Mesothelial cell of epicardium (in vitro differentiated cells): ENCODE measurements at places on chromosomes 3 and 15.

DNA sequence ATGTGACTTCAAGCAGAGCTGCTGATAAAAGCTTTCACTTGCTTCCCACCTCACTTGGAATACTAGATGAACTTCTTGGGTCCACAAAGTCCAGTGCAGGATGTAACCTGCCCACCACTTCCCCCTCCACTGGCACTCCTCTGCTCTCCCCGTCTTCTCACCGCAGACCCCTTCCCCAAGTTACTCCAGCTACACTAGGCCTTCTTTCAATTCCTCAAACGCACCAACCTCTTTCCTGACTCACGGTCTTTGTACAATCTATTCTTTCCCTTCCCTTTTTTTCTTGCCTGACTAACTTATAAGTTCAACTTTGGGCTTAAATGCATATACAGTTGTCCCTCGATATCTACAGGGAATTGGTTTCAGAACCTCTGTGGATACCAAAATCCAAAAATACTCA is 5.2 kb upstream of the ATP13A3 start:
- no peak overlapping the region for H3K27ac ChIP-seq
- no peaks in the 10 kb centered on the region for H3K36me3 ChIP-seq
- no peak for DNase-seq
- H3K27me3 ChIP-seq: no peaks in the 10 kb centered on the region
- H3K4me1 ChIP-seq: peaks cover 7% of the 10 kb centered on the region

- H3K36me3 ChIP-seq: peaks cover 52% of the 10 kb centered on the region
- peaks cover 3% of the 10 kb centered on the region for H3K4me1 ChIP-seq
- H3K4me3 ChIP-seq: no peak overlapping the region
- no peak overlapping the region for H3K27ac ChIP-seq
- DNase-seq: no peak
- no peaks in the 10 kb centered on the region for H3K27me3 ChIP-seq
Measured at GRCh38 chr15:56174649-56175048, 69.0 kb downstream of the RFX7 start.

DNA sequence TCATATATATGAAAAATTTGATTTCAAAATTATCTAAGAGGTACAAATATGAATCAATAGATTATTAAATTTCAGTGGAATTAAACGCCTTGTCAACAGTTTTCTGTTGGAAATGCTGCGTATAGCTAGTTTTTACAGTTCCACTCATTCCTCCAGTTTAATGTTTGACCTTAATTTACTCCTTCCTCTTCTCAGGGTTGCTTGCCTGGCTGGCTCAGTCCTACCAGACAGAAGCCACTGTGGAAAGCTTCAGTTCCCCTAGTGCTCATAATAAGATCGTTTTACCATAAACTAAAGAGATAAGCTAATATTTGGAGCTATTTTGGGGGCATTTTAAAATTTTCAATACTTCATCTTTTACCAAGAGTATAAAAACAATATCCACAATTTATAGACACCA is 22.8 kb downstream of the EMC7 start:
- peaks cover 2% of the 10 kb centered on the region for H3K27me3 ChIP-seq
- DNase-seq: no peak
- H3K4me3 ChIP-seq: no peak overlapping the region
- peaks cover 6% of the 10 kb centered on the region for H3K36me3 ChIP-seq
- H3K4me1 ChIP-seq: no peaks in the 10 kb centered on the region
- no peak overlapping the region for H3K27ac ChIP-seq

GRCh38 chr3:170352936-170353335 is 4.6 kb upstream of the SKIL start:
- no peak overlapping the region for H3K4me3 ChIP-seq
- H3K27me3 ChIP-seq: no peaks in the 10 kb centered on the region
- no peak overlapping the region for H3K27ac ChIP-seq
- peaks cover 41% of the 10 kb centered on the region for H3K4me1 ChIP-seq

- peaks cover 10% of the 10 kb centered on the region for H3K27me3 ChIP-seq
- no peaks in the 10 kb centered on the region for H3K36me3 ChIP-seq
- H3K27ac ChIP-seq: no peak overlapping the region
- H3K4me1 ChIP-seq: peaks cover 2% of the 10 kb centered on the region
Measured at GRCh38 chr15:94033014-94033682, 198.2 kb upstream of the MCTP2 start.

DNA sequence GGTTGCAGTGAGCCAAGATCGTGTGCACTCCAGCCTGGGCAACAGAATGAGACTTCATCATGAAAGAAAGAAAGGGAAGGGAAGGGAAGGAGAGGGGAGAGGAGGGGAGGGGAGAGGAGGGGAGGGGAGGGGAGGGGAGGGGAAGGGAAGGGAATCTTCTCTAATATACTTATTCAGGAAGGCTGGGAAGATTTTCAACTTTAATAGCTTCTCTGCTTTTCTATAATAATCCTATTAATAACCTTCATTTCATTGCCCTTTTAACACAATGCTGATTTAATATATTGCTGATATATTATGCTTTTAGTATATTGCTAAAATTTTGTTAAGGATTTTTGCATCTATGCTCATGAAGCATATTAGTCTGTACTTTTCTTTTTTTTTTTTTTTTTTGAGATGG is 23.4 kb upstream of the RNF7 start:
- H3K4me1 ChIP-seq: peaks cover 16% of the 10 kb centered on the region
- H3K4me3 ChIP-seq: no peak overlapping the region
- no peak for DNase-seq
- no peaks in the 10 kb centered on the region for H3K27me3 ChIP-seq

DNA sequence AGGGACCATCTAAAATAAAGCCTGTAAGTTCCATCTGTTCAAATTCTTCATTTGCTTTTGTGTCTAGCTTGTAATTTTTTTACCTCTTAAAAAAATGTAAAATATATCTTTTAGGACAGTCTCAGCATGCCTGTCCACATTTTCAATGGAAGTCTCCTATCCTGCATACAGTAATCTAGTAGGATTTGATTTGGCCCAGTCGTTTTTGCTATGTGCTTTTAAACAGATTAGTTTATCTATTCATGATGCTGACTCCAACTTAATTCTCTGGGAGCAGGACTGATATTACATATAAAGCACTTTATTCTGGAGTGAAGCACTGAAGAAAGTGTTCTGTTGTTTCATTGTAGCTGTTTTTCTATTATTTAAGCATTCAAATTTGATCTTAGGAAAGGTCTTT is 38.9 kb upstream of the CFAP20DC start:
- H3K27ac ChIP-seq: no peak overlapping the region
- H3K4me1 ChIP-seq: peaks cover 10% of the 10 kb centered on the region
- no peak for DNase-seq
- no peaks in the 10 kb centered on the region for H3K27me3 ChIP-seq
- H3K4me3 ChIP-seq: no peak overlapping the region

DNA sequence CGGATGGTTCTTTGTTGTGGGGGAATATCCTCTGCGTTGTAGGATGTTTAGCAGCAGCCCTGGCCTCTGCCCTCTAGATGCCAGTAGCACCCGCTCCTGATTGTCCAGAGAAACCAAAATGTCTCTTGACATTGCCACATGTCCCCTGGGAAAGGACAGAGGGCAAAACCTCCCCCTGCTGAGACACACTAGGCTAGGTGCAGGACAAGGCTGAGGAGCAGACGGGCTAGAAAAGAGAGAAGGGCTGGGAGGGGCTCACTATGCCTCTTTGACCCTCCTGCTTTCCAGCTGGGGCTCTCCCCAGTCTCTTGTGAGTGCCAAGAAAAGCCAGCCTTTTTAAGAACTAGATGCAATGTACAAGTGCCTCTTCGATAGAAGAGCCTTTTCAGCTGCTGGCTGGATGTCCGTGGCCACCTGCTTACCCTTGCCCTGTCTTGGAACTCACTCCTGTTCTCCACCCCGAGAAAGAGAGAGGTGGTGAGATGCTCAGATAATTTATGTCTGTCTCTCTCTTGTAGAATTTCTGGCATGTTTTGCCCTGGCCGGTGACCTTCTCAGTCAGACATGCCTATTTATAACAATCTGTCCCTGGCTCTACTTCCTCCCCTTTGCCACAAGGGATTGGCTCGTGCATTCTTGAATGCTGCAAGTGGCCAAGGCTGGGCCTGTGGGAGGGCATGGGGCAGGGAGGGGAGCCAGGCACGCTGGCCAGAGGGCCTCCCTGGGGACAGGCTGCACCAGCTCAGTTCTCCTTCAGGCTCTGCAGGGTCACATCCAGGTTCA is 142.6 kb downstream of the RPLP1 start:
- peaks cover 27% of the 10 kb centered on the region for H3K4me1 ChIP-seq
- H3K36me3 ChIP-seq: no peaks in the 10 kb centered on the region
- no peak overlapping the region for H3K4me3 ChIP-seq
- DNase-seq: no peak
- peaks cover 24% of the 10 kb centered on the region for H3K27me3 ChIP-seq

- no peak overlapping the region for H3K27ac ChIP-seq
- peaks cover 26% of the 10 kb centered on the region for H3K4me1 ChIP-seq
- no peaks in the 10 kb centered on the region for H3K36me3 ChIP-seq
- no peak overlapping the region for H3K4me3 ChIP-seq
- DNase-seq: no peak
Measured at GRCh38 chr15:77544162-77544561, 88.5 kb downstream of the LINGO1 start.

DNA sequence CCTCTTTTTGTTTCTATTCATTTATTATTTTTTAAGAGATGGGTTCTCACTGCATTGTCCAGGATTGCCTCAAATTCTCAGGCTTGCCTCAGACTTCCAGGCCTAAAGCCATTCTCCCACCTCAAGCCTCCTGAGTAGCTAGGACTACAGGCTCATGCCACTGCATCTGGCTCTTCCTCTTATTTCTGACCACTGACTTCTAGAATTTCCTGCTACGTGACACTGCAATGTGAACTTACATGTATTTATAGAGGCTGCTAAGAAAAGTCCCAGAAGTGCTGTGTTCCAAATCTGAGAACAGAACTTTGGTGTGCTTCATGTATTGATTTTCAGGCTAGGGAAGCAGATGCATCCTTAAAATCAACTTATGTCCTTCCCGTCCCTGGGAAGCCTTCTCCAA is 407.4 kb downstream of the RSL24D1 start:
- no peak overlapping the region for H3K4me3 ChIP-seq
- H3K27ac ChIP-seq: no peak overlapping the region
- no peak for DNase-seq

GRCh38 chr15:41506796-41507341 is 6.8 kb downstream of the LTK start:
- H3K4me3 ChIP-seq: no peak overlapping the region
- DNase-seq: no peak
- peaks cover 89% of the 10 kb centered on the region for H3K27me3 ChIP-seq

DNA sequence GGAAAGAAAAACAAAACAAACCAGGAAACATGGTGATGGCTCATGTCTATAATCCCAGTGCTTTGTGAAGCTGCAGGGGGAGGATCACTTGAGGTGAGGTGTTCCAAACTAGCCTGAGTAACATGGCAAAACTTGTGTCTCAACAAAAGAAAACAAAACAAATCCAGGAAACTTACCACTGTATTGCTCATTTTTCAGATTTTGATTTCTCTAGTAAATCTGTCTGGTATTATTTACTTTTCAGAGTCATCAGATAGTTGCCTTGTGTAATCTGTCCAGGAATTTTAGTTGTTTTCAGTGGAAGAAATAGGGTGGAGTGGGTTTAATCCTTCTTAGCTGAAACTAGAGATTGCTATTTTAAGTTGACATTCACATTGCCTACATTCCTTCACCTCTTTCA is 91.8 kb upstream of the ALCAM start:
- peaks cover 21% of the 10 kb centered on the region for H3K4me1 ChIP-seq
- H3K36me3 ChIP-seq: no peaks in the 10 kb centered on the region
- peak overlapping the region; percentile 84 for H3K27ac ChIP-seq
- H3K27me3 ChIP-seq: no peaks in the 10 kb centered on the region
- no peak overlapping the region for H3K4me3 ChIP-seq

DNA sequence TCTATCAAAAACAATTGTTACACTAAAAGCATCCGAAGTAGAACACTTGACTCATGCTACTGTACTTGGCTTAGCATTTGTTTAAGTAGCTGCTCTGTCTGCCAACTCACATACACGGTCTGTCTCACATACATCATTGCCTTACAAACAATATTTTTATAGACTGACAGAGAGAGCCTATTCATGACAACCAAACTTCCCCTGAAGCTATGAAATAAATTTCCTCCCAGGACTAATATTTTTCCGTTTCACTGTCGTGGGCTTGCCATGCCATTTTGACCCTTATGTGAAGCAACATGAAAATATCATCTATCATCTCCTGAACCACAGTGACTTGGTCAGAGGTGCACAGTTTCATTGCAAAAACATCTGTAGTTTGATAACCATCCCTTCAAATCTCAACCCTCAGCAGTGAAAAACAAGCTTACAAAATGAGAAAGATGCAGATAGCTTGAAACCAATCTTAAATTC is 66.5 kb upstream of the PYGO1 start:
- H3K4me1 ChIP-seq: peaks cover 47% of the 10 kb centered on the region
- no peak for DNase-seq
- no peak overlapping the region for H3K4me3 ChIP-seq
- H3K27ac ChIP-seq: peak overlapping the region; percentile 11
- peaks cover 5% of the 10 kb centered on the region for H3K36me3 ChIP-seq
- H3K27me3 ChIP-seq: no peaks in the 10 kb centered on the region

GRCh38 chr15:75809986-75810750 is 33.1 kb upstream of the UBE2Q2 start:
- DNase-seq: no peak
- H3K4me3 ChIP-seq: no peak overlapping the region
- H3K4me1 ChIP-seq: no peaks in the 10 kb centered on the region
- H3K27ac ChIP-seq: no peak overlapping the region

DNA sequence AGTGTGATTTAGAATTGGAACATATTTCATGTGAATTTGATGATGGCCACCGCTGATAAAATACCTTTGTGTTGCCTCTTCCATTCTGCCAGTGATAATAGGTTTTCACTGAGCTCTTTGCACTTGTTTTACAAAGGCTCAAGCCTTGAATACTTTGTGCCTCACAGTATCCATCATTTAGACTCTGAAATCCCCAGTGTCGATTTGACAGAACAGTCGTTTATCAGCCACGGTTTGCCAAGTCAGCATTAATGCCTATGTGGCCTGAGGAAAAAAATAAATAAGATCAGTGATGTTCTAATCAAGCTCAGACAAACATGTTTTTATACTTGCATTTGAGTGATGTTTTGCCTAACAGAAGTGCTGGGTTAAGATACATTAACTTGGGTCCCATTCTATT is 399.1 kb downstream of the RBMS3 start:
- peaks cover 48% of the 10 kb centered on the region for H3K4me1 ChIP-seq
- H3K27me3 ChIP-seq: no peaks in the 10 kb centered on the region

DNA sequence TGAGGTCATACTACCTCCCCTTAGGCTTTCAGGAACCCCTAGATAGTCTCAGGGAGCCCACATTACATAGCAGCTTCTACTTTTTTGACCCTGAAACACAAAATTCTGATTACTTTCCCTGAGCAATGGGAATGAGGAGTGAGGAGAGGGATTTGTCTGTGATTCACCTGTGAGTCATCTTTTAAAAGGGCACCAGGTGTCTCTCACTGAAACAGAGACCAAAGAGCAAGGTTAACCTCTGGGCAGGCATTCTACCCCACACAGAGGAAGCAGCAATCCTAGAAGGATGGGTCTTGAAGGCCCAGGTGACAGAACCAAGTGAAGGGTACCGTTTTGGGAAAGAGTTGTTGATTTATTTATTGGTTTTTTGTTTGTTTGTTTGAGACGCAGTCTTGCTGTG is 31.1 kb upstream of the UBE2E2 start:
- H3K27ac ChIP-seq: no peak overlapping the region
- H3K36me3 ChIP-seq: no peaks in the 10 kb centered on the region
- peaks cover 4% of the 10 kb centered on the region for H3K4me1 ChIP-seq
- no peak for DNase-seq
- H3K4me3 ChIP-seq: no peak overlapping the region
